ENCODE measurements at places on chromosomes 16 and 17. TPM values are rescaled to one million over a fixed set of nuclear protein-coding genes. Genes with fewer than 3 reads are reported as not detected.
A peak's percentile ranks its signal among the peaks of the same experiment; 100 is the strongest.

SPN gene
- not detected for total RNA-seq

KIFC3 gene
- 196 TPM for total RNA-seq

MT1X gene
- total RNA-seq, result 63.8 TPM

ELAC2 gene
- total RNA-seq, result 49.5 TPM

CCDC102A gene
- total RNA-seq, result 17.2 TPM

NPIPB12 gene
- total RNA-seq, result 55.1 TPM

FZD2 gene
- 203 TPM for total RNA-seq

DNA sequence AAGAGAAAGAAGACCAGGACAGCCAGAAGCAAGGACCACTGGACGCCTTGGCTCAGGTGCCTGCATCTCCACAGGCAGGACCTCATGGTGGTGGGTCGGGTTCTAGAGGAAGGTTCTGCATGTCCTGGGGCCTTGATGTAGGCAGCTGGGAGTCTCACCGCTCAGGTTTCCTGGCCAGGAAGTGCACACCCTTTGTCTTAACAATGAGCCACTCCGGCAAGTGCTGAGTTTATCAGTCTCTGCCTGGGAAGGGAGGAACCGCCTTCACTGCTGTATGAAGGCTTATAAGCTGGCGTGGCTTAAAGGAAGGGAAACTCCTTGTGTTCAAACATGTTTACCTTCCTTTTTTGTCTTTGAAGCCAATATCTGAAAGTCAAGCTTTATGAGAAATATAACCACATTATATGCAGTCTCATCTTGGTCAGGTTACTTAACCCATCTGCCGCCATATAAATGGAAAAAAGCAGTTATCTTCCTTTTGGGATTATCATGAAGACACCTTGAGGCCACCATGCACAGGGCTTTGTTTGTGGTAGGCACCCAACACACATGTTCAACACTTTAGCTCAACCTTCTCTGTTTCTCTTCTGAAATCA lies at the start of gene ST6GALNAC1:
ST6GALNAC1 (minus strand) TSS at position 205 of the 596 bp plus-strand sequence; CDS start at position 86, 119 bp downstream.
- peaks cover 37% of the 10 kb centered on the region for H3K27me3 ChIP-seq
- H3K36me3 ChIP-seq, result peaks cover 3% of the 10 kb centered on the region
- H3K4me1 ChIP-seq, result no peaks in the 10 kb centered on the region
- DNase-seq, result no peak

DNA sequence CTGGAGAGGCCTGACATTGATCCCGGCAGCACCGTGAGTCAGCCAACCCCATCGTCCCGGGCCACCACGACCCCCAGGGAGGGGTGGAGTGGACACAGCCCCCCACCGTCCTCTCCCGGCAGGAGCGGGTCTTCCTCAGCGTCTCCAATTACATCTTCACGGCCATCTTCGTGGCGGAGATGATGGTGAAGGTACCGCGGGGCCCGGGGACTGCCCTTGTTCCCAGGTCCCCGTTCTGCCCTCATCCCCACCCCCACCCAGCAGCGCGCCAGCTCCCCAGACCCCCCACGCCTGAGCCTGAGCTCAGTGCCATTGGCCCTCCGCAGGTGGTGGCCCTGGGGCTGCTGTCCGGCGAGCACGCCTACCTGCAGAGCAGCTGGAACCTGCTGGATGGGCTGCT lies 14.6 kb downstream of the TPSG1 start:
- no peaks in the 10 kb centered on the region for H3K4me1 ChIP-seq
- no peaks in the 10 kb centered on the region for H3K27me3 ChIP-seq
- peaks cover under 1% of the 10 kb centered on the region for H3K36me3 ChIP-seq
- no peak for DNase-seq
- H3K4me3 ChIP-seq, result no peak overlapping the region

DNA sequence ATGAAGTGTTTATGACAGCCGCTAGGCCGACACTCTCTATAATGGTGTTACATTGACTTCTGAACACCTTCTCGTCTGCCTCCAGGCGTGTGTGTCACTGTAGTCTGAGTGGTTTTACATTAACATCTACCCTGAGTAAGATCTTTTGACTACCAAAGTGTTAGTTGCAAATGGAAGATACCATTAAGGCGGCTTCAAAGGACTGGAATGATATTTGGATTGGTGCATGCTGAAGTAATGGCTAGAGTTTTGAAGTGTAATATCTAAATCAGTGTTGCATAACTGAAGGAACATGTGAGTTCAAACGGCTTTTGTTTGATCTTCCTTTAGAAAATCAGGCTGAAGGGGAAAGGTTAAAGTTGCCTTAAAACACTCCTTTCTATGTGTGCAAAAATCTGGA lies 52.2 kb downstream of the BCAS3 start:
- peaks cover 14% of the 10 kb centered on the region for H3K4me1 ChIP-seq
- H3K4me3 ChIP-seq, result no peak overlapping the region
- H3K27me3 ChIP-seq, result no peaks in the 10 kb centered on the region
- peak overlapping the region; percentile 74 for H3K27ac ChIP-seq
- no peak for DNase-seq

DNA sequence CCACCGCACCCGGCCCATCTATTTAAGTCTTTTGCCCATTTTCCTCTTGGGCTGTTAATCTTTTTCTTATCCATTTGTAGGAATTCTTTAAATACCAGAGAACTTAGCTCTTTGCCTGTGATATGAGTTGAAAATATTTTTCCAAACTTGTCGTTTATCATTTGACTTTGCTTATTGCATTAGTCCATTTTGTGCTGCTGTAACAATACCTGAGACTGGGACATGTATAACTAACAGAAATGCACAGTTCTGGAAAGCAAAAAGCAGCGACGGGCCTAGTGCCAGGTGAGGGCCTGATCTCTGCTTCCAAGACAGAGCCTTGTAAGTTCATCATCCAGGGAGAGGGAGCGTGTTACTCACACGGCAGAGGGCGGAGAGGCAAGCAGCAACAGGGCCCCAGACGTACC lies 25.6 kb upstream of the BHLHA9 start:
- H3K27me3 ChIP-seq, result peaks cover 15% of the 10 kb centered on the region
- no peak overlapping the region for H3K27ac ChIP-seq
- H3K4me3 ChIP-seq, result no peak overlapping the region

GRCh38 chr16:23504076-23504452 lies 6.2 kb downstream of the GGA2 start:
- no peak for DNase-seq
- H3K27me3 ChIP-seq, result no peaks in the 10 kb centered on the region
- peaks cover 3% of the 10 kb centered on the region for H3K36me3 ChIP-seq
- peaks cover 40% of the 10 kb centered on the region for H3K4me1 ChIP-seq
- peak overlapping the region; percentile 87 for H3K27ac ChIP-seq
- H3K4me3 ChIP-seq, result no peak overlapping the region

DNA sequence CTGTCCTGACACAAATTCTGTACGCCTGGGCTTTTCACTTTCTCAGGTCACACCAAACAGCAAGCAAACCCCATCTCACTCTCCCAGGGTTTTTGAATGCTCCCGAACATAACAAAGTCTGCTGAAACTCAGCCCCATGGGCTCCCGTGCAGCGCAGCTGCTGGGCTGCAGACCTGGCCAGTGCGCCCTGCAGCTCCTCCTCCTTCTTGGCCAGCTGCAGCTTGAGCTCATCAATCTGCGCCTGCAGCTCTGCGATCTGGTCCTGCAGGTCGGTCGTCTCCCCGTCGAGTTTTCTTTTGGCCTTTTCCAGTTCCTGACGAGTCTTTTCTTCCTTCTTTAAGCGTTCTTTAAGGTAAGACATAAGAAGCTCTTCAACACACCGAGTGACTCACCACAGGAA lies 70.5 kb downstream of the NDEL1 start:
- no peak overlapping the region for H3K4me3 ChIP-seq
- peaks cover 47% of the 10 kb centered on the region for H3K36me3 ChIP-seq
- no peak for DNase-seq
- no peaks in the 10 kb centered on the region for H3K27me3 ChIP-seq

DNA sequence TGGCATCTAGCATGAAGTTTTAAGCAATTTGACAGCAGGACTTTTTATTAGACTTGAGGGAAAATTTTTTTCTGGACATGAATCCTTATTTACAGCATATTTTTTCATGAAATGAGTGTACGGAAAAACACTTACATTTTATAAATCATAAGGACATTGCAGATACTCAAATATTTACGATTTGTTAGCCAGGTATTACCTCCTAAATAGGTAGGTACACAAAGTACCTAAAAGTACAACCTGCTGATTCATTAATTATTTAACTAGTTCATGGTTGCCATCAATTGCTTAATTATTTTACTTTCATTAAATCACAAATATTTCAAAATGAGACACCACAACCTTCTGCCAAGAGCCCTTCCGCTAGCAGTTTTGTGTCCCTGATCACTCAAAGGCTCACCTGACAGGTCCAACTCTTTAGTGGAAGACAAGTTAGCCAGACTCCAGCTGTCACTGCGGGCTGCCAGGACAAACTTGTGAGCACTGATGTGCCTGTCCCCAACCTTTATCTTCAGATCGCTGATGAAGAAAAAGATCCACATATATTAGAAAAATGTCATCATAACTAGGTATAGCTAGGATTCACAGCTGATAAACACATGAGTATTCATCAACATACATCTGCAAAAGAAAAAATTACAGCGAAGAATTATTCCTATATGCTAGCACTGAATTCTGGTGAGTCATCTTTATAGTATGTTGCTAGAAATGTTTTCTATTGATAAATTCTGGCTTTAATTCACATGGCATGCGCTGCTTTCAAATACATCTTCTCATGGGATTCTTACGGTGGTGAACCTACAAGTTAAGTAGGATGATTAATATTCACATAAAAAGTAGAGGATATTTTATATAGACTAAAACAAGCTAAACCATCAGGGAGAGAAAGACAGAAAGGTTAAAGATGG lies 28.2 kb downstream of the ANKFY1 start:
- H3K27me3 ChIP-seq, result no peaks in the 10 kb centered on the region
- H3K4me3 ChIP-seq, result no peak overlapping the region
- peaks cover 30% of the 10 kb centered on the region for H3K4me1 ChIP-seq
- peak overlapping the region; percentile 71 for H3K27ac ChIP-seq
- no peak for DNase-seq

- no peak overlapping the region for H3K27ac ChIP-seq
- H3K4me1 ChIP-seq, result no peaks in the 10 kb centered on the region
- no peak for DNase-seq
- no peak overlapping the region for H3K4me3 ChIP-seq
- H3K27me3 ChIP-seq, result no peaks in the 10 kb centered on the region
These were observed 18.1 kb downstream of the CALB2 start for GRCh38 chr16:71376465-71377157.

GRCh38 chr17:70109497-70109896 lies 34.5 kb downstream of the KCNJ16 start:
- DNase-seq, result no peak
- no peaks in the 10 kb centered on the region for H3K27me3 ChIP-seq
- H3K36me3 ChIP-seq, result no peaks in the 10 kb centered on the region
- H3K27ac ChIP-seq, result no peak overlapping the region
- H3K4me3 ChIP-seq, result no peak overlapping the region
- H3K4me1 ChIP-seq, result peaks cover 22% of the 10 kb centered on the region

DNA sequence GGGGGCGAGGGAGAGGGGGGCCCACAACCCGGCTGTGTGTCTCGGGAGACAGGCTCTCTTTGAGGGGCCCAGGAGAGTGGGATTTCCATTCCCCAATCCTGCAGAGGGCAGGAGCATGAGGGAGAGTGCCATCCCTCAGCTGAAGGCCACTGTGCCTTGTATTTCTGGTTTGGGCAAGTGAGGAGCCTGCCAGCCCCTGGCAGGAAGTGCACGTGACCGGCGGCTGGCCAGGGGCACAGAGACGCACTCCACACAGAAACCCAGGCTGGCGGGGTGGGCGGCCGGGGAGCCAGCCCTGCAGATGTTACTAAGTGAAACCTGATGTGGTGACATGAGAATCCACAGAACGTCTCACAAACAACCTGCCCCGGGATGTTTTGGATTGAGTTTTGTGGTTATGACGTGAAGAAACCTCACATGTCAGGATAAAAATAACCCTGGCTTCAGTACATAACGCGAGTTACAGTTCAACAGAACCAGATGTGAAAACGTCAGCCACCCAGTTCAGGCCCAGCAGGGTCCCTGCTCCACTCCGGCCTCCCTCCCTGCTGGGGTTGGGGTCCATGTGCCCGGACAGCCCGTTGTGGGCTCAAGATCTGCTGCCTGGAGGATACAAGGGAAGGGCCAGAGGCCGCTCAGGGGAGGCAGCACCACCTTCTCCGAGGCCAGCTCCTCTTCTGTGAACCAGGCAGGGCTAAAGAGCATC lies 51.7 kb upstream of the MTSS2 start:
- peak; percentile 95 for DNase-seq
- H3K36me3 ChIP-seq, result peaks cover 4% of the 10 kb centered on the region
- H3K27ac ChIP-seq, result peak overlapping the region; percentile 98
- peaks cover 73% of the 10 kb centered on the region for H3K4me1 ChIP-seq
- peak overlapping the region; percentile 4 for H3K4me3 ChIP-seq
- H3K27me3 ChIP-seq, result no peaks in the 10 kb centered on the region

GRCh38 chr16:62079236-62079635 lies 43.0 kb upstream of the CDH8 start:
- H3K4me3 ChIP-seq, result no peak overlapping the region
- no peaks in the 10 kb centered on the region for H3K4me1 ChIP-seq
- no peaks in the 10 kb centered on the region for H3K36me3 ChIP-seq
- no peak overlapping the region for H3K27ac ChIP-seq
- peaks cover 12% of the 10 kb centered on the region for H3K27me3 ChIP-seq
- no peak for DNase-seq

- no peaks in the 10 kb centered on the region for H3K36me3 ChIP-seq
- DNase-seq, result peak; percentile 48
- peak overlapping the region; percentile 47 for H3K4me3 ChIP-seq
- H3K27ac ChIP-seq, result peak overlapping the region; percentile 45
These were observed 140.4 kb downstream of the RGS9 start for GRCh38 chr17:65277576-65277975.

DNA sequence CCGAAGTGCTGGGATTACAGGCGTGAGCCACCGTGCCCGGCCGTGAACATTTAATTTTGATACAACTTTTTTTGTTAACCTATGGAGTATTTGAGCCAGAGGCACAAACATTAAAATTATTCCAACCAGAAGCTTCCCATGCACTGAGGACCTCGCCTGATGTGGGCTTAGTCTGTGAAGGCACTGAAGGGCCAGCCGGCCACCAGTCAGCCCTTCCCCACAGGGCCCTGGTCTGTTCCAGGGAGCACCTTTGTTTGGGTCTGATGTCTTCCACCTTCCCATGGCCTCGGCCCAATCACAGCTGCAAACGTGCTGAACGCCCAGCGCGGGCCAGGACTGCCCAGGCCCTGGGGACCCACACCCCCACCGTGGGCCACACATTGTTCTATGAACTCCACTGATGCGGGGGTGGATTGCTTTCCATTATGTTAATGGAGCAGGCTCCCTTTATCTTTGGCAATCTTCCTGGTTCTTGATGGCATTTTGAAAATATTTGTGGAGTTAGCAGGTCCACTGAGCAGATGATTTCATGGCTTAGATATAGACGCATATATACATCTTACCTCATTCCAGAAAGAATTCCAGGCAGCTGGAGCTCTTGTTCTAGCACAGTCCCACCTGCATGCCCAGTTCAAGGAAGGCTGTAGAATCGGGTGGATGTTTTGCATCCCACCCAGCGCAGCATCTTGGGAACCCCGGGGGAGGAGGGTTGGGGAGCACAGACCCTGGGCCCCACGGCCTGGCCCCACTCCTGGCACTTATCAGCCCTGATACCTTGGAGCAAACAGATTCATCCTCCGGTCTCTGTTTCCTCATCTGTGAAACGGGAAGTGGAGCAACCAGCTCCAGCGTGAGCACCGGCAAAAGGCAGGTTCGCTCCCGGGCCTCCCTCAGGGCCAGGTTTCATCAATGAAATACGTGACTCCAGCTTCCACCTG lies 14.5 kb downstream of the SPIRE2 start:
- no peak overlapping the region for H3K27ac ChIP-seq
- H3K36me3 ChIP-seq, result no peaks in the 10 kb centered on the region
- DNase-seq, result no peak
- H3K4me1 ChIP-seq, result peaks cover 17% of the 10 kb centered on the region
- H3K27me3 ChIP-seq, result no peaks in the 10 kb centered on the region

Measured in osteocyte (in vitro differentiated cells).